Myocyte (in vitro differentiated cells): ENCODE measurements at places on chromosomes 13 and 19.

DNA sequence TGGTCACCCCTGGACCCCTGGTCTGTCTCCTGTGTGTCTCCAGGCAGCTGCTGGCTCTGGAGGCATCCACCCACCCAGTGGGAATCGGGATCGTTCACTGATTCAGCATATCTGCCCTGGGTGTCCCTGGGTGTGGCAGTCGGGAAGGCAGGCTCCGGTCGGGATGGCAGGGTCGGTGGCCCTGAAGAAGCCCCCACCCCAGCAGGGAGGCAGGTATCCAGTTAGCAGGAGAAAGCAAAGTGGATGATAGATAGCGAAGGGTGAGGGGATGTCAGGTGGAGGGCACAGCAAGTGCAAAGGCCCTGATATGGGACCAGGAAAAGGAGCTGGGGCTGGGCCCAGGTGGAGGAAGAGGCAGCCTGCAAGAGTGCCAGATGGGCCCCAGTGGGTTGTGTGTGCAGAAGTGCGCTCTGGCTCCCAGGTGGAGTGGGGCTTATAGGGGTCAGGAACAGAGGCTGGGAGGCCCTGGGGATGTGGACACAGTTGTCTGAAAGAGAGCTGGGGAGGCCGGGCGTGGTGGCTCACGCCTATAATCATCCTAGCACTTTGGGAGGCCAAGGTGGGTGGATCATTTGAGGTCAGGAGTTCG is 2.3 kb downstream of the SSBP4 start:
- DNase-seq, result no peak

DNA sequence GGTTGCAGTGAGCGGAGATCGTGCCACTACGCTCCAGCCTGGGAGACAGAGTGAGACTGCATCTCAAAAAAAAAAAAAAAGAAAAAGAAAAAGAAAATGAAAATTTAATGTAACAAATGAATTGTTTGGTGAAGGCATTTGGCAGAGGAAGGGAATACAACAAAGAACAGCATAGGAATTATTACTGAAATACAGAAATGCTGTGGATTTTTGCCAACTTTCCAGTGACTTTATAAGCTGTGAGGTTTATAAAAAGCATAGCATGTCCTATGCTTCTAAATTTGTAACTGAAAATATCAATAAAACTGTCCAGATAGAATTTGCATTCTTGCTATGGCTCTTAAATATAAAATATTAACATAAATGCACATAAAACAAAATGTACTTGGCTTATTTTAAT is 112.9 kb upstream of the IRS2 start:
- DNase-seq, result no peak

- no peak for DNase-seq
These were observed 939 bp upstream of the RANBP3 start for GRCh38 chr19:5978606-5979552.

DNA sequence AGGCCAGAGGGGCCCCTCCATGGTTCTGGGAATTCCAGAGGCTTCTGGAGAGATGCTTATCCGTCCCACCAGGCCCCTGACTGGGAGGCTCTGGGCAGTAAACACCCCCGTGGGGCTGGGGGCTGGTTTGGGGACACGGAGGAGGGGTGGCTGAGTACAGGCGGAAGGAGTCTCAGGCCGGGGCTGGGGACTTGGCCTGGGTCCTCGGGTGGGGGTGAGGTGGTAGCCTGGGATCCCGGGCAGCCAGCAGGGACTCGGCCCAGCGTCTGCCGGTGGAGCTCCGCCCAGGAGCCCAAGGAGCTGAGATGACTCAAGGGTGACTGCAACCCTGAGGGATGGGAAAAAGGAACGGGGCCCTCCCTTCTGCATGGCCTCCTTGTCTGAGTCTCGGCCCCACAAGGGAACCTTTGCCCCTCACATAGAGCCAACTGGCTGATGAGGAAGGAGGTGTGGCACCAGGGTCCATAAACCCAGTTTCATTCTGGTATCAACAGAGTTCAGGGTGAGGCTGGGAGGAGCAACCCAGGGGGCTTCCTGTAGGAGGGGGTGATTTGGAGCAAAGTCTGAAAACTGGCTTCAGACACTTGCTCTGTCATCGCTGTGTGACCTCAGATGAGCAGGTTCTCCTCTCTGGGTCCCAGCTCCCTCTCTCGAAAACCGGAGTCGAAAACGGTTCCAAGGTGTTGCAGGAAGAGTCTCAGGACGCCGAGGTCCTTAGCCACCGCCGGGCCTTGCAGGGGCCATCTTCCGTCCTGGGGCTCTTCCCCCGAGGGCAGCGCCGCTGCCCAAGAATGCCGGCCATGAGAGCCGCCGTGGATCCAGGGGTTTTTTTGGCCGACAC is 809 bp downstream of the MISP start:
- peak; percentile 89 for DNase-seq

DNA sequence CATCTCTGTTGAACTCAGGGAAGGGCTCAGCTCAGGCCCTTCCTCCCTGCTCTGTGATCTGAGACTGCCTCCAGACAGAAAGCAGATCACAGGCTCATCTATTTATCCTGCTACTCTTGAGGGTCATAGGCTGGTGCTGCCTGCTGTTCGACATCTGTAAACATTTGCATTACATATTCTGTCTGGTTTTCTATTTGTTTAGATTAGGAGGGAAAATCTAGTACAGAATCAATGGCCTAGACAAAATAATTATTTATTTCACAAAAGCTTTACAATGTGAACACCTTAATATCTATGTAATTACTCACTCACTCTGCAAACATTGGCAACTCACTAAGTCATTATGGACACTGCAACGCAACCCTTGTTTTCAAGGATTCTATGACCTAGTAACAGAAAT is 43.0 kb downstream of the CEP89 start:
- no peak for DNase-seq

GRCh38 chr19:28134311-28134710 is 1078.6 kb downstream of the UQCRFS1 start:
- DNase-seq, result no peak

- no peak for DNase-seq
These were observed 15.1 kb upstream of the CACNG8 start for GRCh38 chr19:53947624-53948023.
